ENCODE measurements at places on chromosomes 7 and 10. TPM values are rescaled to one million over a fixed set of nuclear protein-coding genes. Genes with fewer than 3 reads are reported as not detected.

Gene AKR1C8
- 0.69 TPM for total RNA-seq

Gene CPXM2
- total RNA-seq = not detected

Gene ACSL5
- 72.5 TPM for total RNA-seq

Gene DOCK1
- 0.27 TPM for total RNA-seq

- H3K36me3 ChIP-seq = no peaks in the 10 kb centered on the region
- H3K27me3 ChIP-seq = no peaks in the 10 kb centered on the region
- H3K4me1 ChIP-seq = no peaks in the 10 kb centered on the region
- no peak overlapping the region for H3K27ac ChIP-seq
- no peak overlapping the region for H3K4me3 ChIP-seq
These were observed 123.3 kb downstream of the TWIST1 start for GRCh38 chr7:18993933-18994668.

GRCh38 chr10:54530299-54530698 lies 270.7 kb downstream of the PCDH15 start:
- H3K27me3 ChIP-seq = no peaks in the 10 kb centered on the region
- H3K4me1 ChIP-seq = no peaks in the 10 kb centered on the region
- H3K36me3 ChIP-seq = no peaks in the 10 kb centered on the region
- no peak for DNase-seq
- no peak overlapping the region for H3K27ac ChIP-seq

GRCh38 chr10:79404231-79404609 lies 41.2 kb downstream of the ZCCHC24 start:
- H3K27ac ChIP-seq = no peak overlapping the region
- no peaks in the 10 kb centered on the region for H3K27me3 ChIP-seq
- H3K4me1 ChIP-seq = no peaks in the 10 kb centered on the region
- no peak overlapping the region for H3K4me3 ChIP-seq
- H3K36me3 ChIP-seq = no peaks in the 10 kb centered on the region
- no peak for DNase-seq

- H3K4me1 ChIP-seq = no peaks in the 10 kb centered on the region
- no peak overlapping the region for H3K4me3 ChIP-seq
- no peaks in the 10 kb centered on the region for H3K27me3 ChIP-seq
- DNase-seq = no peak
- no peaks in the 10 kb centered on the region for H3K36me3 ChIP-seq
These were observed 354.6 kb downstream of the PHF14 start for GRCh38 chr7:11328309-11328708.

GRCh38 chr7:155694851-155695250 lies 50.4 kb downstream of the RBM33 start:
- no peak for DNase-seq
- H3K4me1 ChIP-seq = peaks cover 4% of the 10 kb centered on the region
- H3K4me3 ChIP-seq = no peak overlapping the region

DNA sequence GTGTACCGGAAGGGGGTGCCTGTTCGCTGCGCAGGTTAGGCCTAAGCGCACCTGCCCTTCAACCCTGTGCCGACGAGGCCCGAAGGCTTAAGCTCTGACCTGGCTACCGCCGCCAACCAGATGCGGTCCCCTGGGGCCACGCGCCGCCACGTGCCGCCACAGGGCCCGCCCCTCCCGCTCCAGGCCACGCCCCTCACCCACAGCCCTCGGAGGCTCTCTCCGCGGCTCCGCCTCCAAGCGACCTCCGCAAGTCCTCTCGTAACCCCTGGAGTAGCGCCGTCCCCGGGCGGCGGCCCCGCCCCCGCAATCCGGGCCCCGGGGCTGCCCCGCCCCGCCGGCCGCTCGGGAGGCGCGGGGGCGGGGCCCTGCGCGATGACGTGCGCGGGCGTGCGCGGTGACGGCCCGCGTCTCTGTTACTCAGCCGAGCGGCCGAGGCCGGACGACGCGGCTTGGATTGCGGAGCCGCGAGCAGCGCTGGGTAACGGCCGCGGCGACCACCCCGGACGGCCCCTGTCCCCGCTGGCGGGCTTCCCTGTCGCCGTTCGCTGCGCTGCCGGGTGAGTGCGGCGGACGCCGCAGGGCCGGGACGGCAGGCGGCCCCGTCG lies at the start of gene MAPK8:
MAPK8 (plus strand) TSS at position 413 of the 605 bp plus-strand sequence. CDS start 94,984 bp downstream, outside the sequence.
- peaks cover 12% of the 10 kb centered on the region for H3K4me1 ChIP-seq

- no peak overlapping the region for H3K27ac ChIP-seq
- H3K4me1 ChIP-seq = peaks cover 10% of the 10 kb centered on the region
- H3K27me3 ChIP-seq = no peaks in the 10 kb centered on the region
- H3K36me3 ChIP-seq = no peaks in the 10 kb centered on the region
- no peak overlapping the region for H3K4me3 ChIP-seq
- no peak for DNase-seq
These were observed 33.8 kb downstream of the NOLC1 start for GRCh38 chr10:102185811-102186527.

- no peak for DNase-seq
- H3K27me3 ChIP-seq = no peaks in the 10 kb centered on the region
- H3K27ac ChIP-seq = no peak overlapping the region
- no peak overlapping the region for H3K4me3 ChIP-seq
These were observed 124.2 kb downstream of the TES start for GRCh38 chr7:116334555-116334954.

DNA sequence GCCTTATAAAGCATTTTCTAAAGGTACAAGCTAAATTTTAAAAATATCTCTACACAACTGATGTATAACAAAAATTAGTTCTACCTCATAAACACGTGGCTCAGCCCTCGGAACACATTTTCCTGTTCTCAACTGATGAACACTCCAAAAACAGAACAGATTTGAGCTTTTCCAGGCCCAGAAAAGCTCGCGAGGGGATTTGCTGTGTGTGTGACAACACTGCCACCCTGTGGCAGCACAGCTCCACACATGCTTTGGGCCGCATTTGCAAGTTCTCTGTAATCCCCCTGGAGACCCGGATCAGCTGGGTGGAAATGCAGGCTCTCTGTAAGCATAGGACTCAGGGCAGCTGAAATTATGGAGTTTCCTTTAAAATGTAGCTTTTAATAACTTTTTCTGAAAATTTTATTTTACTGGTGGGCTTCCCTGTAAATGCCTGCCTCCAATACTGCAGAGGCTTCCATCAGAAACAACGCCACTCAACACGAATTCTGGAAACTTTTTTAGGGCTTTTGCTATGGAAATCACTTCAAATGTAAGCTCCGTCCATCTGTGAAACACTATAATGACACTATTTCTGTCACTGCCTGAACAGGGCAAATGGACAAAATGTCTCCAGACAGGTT lies 155.5 kb downstream of the COBL start:
- no peaks in the 10 kb centered on the region for H3K4me1 ChIP-seq
- no peak overlapping the region for H3K4me3 ChIP-seq
- H3K36me3 ChIP-seq = no peaks in the 10 kb centered on the region
- peak; percentile 41 for DNase-seq

GRCh38 chr7:26508481-26508880 lies 216.8 kb downstream of the SNX10 start:
- H3K4me3 ChIP-seq = no peak overlapping the region
- H3K4me1 ChIP-seq = no peaks in the 10 kb centered on the region
- no peak overlapping the region for H3K27ac ChIP-seq
- H3K27me3 ChIP-seq = no peaks in the 10 kb centered on the region

GRCh38 chr10:7458556-7458955 lies 47.7 kb upstream of the SFMBT2 start:
- H3K27me3 ChIP-seq = no peaks in the 10 kb centered on the region
- no peaks in the 10 kb centered on the region for H3K4me1 ChIP-seq
- DNase-seq = no peak
- H3K4me3 ChIP-seq = no peak overlapping the region
- no peak overlapping the region for H3K27ac ChIP-seq

- H3K27me3 ChIP-seq = no peaks in the 10 kb centered on the region
- no peak overlapping the region for H3K27ac ChIP-seq
- no peak for DNase-seq
- no peak overlapping the region for H3K4me3 ChIP-seq
These were observed 229.3 kb downstream of the MAD1L1 start for GRCh38 chr7:2003451-2003930.

DNA sequence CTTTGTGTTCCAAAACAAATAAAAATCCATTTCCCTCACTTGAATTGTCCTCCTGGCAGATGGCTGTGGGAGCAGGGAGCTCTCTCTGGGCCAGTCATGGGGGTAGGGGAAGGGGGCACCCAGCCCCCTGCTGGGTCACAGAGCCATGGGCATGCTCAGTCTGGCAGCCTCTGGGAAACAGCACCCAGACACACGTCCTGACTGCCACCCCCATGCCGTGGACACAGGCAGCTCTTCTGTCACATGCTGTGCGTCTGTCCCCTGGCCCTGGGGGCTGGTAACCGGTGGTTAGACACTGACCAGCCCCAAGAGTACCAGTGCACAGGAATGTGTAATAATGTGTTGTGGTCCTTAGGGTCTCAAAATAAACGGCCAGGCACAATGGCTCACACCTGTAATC lies 47.0 kb downstream of the RASGEF1A start:
- no peaks in the 10 kb centered on the region for H3K27me3 ChIP-seq
- H3K4me1 ChIP-seq = peaks cover 7% of the 10 kb centered on the region
- no peak overlapping the region for H3K27ac ChIP-seq
- no peak overlapping the region for H3K4me3 ChIP-seq
- no peak for DNase-seq

Measured in naive thymus-derived CD4-positive, alpha-beta T cell (primary cell).